ENCODE measurements at places on chromosomes 1 and 21.

DNA sequence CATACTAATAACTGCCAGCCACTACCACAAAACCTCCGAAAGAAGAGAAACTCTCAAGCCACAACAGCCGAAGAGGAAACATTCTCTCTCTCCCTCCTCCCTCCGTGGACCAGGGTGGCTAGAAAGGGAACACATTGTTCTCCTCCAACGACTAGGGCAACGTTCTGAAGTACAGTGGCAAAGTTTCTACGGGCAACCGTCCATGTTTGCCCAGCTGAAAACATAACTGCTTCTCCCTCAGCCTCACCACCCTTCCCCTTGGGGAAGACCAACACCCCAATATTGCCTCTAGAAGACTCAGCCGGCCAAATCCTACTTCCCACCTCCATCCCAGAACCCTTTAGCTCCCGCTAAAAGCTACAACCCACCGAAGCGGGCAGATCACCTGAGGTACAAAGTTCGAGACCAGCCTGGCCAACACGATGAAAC, 2.0 kb downstream of the GLUL start:
- DNase-seq: no peak

GRCh38 chr1:161838885-161839284, 72.8 kb downstream of the ATF6 start:
- no peak for DNase-seq

DNA sequence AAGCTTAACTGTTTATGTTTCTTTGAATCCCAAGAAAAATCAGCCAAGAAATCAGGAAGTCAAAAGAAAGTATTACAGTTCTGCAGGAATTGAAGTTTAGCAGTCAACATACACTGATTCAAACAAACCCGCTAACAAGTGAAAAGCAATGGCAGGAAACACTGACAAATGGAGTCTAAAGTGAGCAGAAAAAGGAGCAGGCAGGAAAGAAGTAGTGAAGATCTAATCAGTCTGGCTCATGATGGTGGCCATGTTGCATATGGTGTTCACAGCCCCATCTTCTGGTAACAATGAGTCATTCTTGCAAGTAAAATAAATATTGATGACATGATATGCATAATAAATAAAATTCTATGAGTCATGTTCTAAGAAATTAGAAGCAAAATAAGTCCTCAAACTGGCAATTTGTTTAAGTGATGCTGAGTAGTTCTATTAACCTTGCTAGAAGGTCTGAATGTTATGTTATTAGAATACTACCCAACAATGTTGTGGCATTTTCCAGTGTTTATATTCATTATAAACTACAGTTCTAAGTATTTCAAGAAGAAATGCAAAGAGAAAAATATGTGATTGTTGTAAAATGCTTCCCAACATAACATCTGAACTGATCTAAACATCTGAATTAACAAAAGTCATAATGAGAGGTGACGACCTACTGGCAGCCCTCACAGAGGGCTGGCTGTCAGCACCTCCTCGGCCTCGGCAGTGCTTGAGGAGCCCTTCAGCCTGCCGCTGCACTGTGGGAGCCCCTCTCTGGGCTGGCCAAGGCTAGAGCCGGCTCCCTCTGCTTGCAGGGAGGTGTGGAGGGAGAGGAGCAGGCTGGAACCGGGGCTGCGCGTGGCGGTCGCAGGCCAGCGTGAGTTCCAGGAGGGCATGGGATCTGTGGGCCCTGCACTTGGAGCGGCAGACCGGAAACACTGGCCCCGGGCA, 5.7 kb upstream of the ACBD6 start:
- DNase-seq: no peak

GRCh38 chr1:231487910-231488309, 40.6 kb upstream of the TSNAX start:
- DNase-seq: no peak

GRCh38 chr1:215754112-215754511, 187.0 kb downstream of the KCTD3 start:
- DNase-seq: no peak

DNA sequence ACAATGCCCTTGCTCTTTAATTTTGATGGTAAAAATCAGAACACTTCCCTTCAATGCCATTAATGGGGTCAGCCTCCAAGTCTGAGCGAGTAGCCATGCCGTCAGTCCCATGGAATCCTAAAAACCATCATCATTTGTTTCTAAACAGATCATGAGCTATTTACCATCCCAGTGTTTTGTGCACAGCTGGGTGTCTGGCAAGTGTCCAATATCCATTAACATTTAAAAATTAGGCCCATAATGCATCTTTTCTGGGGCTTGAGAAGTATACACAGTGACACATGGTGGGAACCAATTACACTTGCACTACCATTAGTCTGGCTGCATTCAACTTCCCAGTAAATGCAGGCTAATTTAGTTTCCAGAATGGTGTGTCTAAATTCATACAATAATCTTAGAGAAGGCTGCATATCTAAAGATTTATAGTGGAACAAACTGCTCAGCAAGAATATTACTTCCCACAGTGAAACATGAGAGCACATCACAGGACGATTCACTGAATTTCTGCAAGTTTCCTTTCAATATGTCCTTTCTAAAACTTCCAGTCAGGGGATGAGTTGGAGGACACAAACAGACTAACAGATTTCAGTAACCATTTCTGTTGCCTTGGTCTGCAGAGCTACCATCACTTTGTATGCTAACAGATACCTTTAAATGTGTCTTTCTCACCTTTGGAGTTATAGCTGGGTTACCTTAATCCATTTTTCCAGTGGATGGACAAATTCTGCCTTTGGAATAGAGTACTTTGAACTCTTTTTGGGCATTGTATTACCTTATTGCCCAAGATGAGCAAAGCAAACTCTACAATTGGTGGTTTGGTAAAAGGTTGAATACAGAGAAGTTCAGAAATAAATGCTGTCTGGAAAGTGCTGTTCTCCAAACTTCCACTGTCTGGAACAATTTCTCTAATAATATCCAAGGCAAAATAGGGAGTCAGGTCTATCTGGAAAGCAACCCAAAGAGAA, 258.0 kb downstream of the PTBP2 start:
- DNase-seq: no peak

- DNase-seq: no peak
Observed at GRCh38 chr1:169483500-169483966, 2.2 kb downstream of the SLC19A2 start.

DNA sequence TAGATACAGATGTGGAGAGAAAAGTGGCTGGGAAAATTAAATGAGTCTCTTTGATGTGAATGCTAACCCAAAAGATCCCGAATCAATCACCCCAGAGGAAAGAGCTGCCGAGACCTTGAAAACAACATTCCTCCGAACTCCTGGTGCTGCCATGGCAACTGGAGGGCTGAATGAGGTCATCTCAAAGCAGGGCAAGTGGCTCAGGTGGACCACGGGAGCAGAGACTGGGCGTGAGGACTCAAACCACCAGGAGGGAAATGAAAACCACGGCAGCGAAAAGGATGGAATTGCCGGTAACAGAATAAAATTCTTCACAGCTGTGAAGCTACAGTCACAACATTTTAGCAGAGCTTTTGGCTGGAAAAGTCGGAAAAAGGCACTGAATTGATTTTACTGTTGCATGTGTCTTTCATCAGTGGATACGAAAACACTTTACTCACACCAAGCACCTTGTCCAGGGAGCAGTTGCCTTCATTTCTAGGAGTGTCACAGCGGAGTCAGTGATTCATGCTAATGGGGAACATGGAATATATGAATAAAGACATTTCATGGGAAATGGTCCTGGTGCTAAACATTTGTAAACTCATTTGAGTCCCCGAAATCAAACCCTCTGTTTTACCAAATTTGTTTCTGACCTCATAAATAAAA, 23.2 kb upstream of the BECN2 start:
- no peak for DNase-seq

GRCh38 chr1:94100785-94101612, 19.9 kb downstream of the ABCA4 start:
- no peak for DNase-seq

GRCh38 chr1:1203561-1204424, 2.6 kb downstream of the TNFRSF18 start:
- DNase-seq: no peak

GRCh38 chr1:206912445-206913095, 9.2 kb downstream of the FCMR start:
- DNase-seq: no peak

GRCh38 chr1:184820956-184821355, 66.3 kb upstream of the EDEM3 start:
- no peak for DNase-seq

GRCh38 chr1:3516481-3516869, 62.0 kb downstream of the ARHGEF16 start:
- no peak for DNase-seq

- no peak for DNase-seq
Observed at GRCh38 chr1:93384656-93385055, 38.9 kb downstream of the DR1 start.

GRCh38 chr1:247448107-247448791, 9.7 kb downstream of the OR2B11 start:
- no peak for DNase-seq

DNA sequence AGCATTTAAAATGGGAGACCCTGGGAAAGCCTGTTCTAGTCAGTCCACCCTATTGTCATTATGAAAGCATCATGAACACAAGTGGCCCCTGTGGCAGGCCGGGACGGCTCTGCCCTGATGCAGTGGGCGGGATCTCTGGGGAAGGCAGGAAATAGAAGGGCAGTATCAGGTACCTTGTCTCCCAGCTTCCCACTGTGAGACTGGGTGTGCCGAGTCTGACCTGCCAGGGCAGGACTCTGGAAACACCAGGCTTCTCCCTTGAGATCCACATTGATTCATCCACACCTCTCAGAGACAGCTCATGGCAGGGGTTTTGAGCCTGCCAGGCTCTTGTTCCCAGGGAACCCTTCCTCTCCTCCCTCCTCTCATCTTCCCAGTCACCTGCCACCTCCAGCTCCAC, 24.5 kb upstream of the GNPAT start:
- DNase-seq: no peak

DNA sequence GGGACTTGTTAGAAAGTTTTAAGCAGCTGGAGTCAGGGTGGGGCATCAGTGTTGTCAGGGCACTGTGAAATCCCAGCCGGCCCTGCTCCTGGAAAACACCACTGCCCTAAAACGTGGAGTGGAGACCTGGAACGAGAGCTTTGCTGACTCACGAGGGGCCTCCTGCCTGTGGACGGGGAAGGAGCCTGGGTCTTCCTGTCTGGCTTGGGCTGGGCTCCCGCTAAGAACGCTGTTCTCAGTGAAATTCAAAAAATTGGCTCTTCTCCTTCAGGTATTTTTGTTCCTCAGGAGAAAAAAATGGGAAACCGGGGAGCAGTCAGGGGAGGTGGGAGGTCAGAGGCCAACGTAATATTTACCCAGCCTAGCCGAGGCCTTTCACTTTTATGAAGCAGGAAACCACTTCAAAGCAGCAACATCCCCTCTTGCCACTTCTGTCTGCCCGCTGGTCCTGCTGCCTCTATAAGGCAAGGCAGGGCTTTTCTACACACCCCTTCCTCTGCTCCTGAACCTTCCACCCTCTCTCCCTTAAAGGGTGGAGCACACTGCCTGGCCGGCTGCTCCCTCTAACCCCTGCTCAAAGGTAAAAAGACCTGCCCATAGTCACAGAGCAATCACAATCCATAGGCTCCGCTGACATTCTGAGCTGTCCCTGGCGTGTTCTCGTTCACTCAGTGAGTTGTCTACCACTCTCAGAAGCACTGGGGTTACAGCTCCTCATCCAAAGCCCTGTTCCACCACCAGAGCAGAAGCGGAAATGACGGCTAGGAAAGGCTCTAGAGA, 8.0 kb downstream of the PLXNA2 start:
- DNase-seq: peak; percentile 62

DNA sequence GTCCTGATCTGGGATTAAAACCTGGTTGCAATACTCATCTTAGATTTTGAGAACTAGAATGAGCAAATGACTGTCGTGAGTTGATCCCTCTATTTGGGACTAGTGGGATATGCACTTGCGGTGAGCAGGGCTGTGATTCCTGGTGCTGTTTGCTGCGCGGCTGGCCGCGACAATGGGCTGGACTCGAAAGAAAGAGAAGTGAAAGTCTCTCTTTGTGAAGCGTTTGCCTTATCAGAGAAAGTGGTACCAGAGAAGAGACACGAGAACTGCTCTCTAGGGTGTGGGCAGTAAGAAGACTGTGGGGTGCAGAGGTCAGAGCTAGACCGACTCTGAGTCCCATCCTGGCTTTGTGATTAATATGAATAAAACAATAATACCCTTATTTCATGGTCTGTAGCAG, 8.6 kb downstream of the ST6GALNAC3 start:
- DNase-seq: no peak

DNA sequence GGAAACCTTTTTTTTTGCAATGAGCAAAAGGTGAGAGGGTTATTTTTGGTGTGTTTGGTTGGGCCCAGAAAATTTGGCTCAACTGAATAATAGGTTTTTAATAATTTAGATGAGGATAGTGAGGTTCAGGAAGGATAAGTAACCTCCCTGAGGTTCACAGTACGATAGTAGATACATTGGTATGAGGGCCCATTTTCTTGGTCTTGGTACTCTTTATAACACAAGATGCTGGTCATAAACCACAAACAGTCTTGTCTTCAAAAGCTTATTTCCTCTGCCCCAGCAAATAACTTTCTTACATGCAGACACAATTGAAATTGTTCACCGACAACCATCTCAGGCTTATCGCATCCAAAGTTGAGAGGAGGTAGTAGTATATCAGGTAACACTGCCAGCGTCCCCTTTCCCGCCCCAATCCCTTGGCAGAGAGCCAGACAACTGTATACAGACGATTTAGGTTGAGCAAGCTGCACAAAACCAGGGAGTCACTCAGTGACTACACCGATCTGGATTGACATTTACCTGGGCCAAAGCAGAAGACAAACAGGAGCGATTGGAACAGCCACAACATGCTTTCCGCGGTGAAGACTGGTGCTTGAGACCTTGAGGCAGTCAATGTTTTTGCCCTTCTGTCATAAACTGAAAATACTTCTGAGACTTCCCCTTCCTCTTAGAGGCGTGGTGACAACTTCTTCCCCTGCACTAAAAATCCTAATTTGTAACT, at the start of gene SLAMF6:
SLAMF6 (minus strand) TSS at position 634 of the 724 bp plus-strand sequence; CDS start at position 571, 63 bp downstream.
- DNase-seq: no peak

DNA sequence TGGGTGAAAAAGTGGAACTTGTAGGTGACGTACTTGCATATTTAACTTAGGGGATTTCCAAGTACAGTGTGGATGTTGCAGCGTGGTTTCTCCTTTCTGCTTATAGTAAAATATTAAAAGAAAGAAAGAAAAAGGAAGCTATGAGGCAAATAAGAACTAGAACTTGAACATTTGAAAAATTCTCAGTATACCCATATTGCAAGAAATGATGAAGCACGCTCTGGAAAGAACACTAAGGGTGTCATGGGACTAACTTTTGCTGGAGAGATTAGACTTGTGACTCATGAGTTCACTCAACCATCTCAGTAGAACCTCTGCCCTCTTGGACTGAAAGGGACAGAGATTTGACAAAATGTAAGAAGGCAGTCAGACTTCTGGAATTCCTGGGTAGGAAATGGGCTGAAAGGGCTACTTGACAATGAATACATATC, 704.5 kb upstream of the ADGRL4 start:
- DNase-seq: no peak

Data from suprapubic skin (tissue), 4 donors.